ENCODE measurements at places on chromosomes 7 and 10.

- DNase-seq, result no peak
Measured at GRCh38 chr10:99711129-99711719, 20.7 kb downstream of the COX15 start.

GRCh38 chr10:5428133-5428532 is 15.8 kb downstream of the NET1 start:
- no peak for DNase-seq

DNA sequence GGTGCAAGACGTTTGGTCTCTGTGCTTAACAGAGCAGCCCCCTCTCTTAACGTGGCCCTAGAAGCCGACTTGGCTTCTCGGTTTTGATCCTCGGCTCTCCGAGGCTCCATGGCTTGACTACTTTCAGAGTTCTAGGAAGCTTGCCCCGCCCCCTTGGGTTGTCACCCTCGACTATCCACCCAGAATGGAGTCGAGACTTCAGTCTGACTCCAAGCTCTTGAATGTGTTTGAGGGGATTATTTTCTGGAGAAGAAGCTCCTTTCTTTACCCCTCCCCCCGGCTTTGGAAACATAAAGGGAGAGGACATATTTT is 448 bp downstream of the SEC24C start:
- peak; percentile 30 for DNase-seq

- no peak for DNase-seq
Measured at GRCh38 chr7:10022957-10023356, 950.7 kb upstream of the PHF14 start.

- DNase-seq, result no peak
Measured at GRCh38 chr10:104767745-104768144, 126.7 kb downstream of the SORCS3 start.

DNA sequence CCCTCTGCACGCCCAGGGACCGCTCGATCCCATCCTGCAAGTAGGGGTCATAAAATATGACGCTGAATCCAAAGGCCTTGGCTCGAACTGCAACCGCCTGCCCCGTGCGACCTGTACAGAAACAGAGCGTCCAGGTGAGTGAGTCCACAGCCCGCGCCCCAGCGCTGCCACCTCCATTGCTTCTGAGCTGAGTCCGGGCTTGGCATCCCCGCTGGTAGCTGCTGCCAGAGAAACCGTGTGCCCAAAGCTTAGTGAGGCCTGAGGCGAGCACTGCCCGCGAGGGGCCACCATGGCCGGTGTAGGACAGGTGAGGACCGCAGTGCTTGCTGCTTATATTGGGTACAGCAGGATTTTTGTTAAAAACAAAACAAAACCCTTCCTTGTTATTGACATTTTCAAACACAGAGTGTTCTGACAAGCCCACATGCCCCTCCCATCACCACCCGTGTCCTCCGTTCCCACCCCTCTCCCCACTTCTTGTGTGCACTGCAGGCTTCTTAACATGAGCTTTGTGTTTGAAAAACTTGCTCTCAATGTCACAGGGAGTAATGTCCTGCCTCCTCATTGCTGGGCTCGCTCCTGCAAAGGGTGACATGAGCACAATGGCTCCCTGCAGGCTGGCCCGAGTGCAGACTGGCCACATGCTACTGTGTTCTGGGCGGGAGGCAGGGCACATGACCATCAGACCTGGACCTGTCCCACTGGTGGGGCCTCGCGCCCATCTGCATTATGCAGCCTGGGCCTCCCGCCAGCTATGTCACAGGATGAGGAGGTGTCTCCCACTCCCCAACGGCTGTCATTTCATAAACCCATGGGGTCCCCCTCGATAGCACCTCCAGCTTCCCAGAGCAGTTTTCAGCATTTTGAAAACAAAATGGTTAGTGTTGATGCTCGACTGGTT is 52.9 kb downstream of the ZRANB1 start:
- DNase-seq, result no peak

DNA sequence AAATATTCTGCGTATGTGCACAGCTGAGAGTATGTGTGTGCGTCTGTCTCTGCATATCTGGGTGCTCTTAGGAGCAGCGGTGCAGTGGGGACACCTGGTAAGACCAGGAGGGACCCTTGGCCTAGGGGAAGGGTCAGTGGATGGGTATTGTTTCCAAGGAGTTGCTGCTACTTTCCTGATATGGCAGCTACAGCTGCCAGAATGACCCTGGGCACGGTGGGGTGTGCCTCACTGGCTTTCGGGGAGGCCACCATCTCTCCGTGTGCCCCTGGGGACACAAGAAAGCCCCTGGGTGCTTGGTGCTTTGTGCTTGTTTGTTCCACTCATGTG is 8.6 kb downstream of the PFKFB3 start:
- DNase-seq, result no peak

GRCh38 chr10:15725603-15726002 is 5.9 kb upstream of the ITGA8 start:
- no peak for DNase-seq

DNA sequence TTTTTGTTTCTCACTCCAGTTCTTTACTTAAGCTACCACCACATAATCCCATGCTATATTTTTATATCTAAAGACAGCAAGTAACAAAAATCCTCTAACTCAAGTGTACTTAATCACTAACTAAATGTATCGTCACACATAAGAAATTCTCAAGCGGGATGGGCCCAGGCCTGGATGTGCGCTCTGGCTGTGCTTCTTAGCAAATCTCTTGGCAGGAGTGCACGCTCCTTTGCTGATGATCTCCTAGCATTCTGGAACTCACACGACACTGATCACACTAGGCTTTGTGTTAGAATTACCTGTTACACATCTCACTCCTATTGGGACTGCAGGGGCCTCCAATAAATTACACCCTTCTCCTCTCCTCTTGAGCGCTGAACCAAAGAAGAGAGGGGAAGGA is 46.7 kb upstream of the CALD1 start:
- no peak for DNase-seq

DNA sequence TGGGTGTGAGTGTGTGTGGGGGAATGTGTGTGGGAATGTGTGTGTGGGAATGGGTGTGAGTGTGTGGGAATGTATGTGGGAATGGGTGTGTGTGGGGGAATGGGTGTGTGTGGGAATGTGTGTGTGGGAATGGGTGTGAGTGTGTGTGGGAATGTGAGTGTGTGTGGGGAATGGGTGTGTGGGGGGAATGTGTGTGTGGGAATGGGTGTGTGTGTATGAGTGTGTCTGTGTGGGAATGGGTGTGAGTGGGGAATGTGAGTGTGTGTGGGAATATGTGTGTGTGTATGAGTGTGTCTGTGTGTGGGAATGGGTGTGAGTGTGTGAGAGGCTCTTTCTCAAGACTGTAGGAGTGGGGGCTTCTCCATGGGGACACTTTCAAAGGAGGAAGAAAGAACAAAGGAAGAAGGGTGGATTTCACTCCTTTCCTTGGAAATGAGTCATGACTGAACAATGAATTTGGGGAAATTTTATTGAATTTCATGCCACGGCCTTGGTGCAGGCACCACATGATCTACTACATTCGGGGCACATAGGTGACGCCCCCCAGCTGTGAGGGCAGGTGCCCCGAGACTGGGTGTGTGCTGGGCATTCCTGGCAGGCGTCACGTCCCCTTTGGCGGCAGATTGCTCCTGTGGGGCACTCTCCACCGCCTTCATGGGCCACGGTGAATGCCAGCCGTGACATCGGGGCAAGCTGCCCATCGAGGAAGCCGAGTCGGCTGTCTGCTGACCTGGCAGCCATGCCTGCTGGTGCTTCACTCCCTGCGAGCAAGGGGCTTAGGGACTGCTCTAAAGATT is 88.8 kb upstream of the INSIG1 start:
- DNase-seq, result no peak

GRCh38 chr7:84669177-84669732 is 474.7 kb upstream of the SEMA3A start:
- DNase-seq, result no peak

DNA sequence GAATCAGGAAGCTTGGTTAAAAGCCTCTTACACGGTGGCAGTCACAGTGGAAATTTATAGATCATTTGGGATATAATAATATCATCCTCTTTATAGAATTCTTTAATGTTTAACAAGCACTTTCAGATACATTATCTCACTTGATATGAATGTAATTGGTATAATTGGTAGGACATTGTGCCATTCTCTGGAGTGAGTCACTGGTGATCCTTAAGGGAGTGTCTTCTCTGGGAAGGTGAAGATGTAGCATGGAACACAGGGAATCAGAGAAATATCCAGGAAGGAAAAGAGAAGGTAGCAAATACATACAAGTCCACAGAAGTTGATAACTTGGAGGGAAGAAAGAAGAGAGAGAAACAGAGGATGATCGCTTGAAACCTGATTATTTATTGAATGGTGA is 9.8 kb downstream of the PTPRZ1 start:
- no peak for DNase-seq

GRCh38 chr7:142134909-142135308 is 23.4 kb downstream of the MGAM2 start:
- no peak for DNase-seq

GRCh38 chr7:37848297-37848696 is at the start of gene NME8:
Gene NME8 (plus strand): TSS chr7:37848597. CDS start chr7:37850267, 1,670 bp downstream.
- no peak for DNase-seq

DNA sequence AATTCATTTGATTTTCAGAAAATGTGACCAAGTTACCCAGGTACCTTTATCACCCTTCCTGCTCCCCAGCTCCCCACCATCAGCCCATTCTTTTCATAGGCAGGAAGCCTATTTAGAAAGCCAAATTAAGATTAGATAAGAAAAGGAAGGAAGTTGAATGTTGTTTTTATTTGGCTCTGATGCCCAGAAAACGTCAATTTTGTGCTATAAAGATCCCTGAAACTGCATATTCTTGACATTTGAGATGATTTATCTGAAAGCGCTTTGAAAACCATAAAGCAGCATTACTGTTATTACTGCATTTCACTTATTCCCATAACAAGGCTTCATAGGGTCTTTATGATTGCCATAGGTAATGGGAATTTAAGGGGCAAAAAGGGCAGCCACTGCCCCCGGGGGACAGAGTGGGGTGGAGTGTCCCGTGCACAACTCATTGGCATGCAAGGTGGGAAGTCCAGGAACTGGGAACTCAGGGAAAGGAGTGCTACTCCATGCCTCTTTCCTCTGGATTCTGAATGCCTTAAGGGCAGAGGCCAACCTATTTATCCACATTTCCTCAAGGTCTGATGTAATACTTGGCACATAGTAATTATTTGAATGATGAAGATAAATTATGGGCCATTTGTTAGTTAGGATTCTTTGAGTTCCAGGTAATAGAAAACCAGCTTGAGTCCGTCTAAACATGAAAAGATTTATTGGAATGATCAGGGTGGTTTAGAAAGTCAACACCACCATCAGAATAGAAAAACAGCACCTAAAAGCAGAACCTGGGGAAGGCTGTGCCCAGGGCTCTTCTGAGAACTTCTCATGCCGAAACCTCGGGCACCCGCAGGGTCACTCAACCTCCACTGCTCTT is 100.6 kb upstream of the ELMO1 start:
- DNase-seq, result no peak

GRCh38 chr7:134284952-134285351 is 31.8 kb downstream of the SLC35B4 start:
- no peak for DNase-seq

GRCh38 chr7:158458096-158458495 is 129.5 kb downstream of the PTPRN2 start:
- DNase-seq, result no peak
